HEK293T (cell line): ENCODE measurements at places on chromosomes 16 and 17.

DNA sequence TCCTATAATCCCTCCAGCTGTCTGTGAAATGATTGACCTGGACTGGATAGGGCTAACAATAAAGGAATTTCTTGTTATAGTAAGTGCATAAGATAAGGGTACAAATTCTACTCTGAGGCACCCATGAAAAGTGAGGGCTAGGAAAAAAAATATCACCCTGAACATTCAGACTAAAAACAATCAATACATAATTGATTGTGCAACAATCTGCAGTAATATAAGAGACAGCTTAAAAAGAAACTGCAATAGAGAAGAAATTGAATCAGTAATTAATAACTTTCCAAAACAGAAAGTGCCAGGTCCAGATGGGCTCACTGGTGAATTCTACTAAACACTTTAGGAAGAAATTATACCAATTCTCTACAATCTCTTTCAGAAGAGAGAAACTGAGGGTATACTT lies 44.2 kb upstream of the CREBBP start:
- DNase-seq, result no peak

DNA sequence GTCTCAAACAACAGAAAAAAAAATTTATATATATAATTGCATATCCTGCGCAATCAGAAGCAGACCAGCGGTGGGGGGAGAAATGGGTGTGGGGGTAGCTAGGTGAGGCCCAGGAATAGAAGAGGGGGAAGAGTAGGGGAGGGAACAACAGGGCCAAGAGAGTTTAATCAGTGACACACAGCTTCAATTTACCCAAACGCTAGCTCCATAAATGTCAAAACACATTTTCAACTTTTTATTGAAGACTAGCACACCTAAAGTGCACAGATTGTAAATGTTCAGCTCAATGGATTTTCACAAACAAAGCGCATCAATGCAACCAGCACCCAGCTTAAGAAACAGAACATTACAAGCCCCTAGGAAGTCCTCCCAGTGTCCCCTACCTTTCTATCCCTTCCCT lies 24.8 kb upstream of the NAGS start:
- no peak for DNase-seq

DNA sequence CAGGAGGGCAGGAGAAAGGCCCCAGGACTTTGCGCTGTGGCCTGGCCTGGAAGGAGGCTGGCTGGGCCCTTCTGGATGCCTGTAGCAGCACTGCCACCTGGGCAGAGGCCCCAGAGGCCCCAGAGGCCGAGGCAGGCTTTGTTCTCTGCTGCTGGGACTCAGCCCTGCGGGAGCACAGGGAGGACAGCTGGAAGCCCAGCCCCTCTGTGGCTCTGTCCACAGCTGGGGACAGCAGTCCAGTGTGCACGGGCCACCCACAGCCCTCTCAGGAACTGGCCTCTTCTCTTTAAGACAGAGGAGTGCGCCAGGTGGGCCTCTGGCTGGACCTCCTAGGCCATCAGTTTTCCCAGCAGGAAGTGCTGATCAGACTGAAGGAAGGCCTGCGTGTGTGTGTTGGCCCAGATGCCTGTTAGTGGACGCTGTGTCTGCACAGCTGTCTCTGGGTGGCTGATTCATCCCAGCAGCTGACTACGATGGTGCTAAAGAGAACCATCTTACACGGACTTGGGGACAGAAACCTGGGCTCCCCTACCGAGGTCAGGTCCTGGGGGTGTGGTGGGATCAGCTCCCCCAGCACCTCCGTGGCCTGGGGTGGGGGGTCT lies 26.9 kb upstream of the ZNF750 start:
- no peak for DNase-seq

- no peak for DNase-seq
Measured at GRCh38 chr17:46995841-46996571, 17.0 kb upstream of the RPRML start.

- no peak for DNase-seq
Measured at GRCh38 chr17:64130559-64131001, 636 bp upstream of the ERN1 start.

DNA sequence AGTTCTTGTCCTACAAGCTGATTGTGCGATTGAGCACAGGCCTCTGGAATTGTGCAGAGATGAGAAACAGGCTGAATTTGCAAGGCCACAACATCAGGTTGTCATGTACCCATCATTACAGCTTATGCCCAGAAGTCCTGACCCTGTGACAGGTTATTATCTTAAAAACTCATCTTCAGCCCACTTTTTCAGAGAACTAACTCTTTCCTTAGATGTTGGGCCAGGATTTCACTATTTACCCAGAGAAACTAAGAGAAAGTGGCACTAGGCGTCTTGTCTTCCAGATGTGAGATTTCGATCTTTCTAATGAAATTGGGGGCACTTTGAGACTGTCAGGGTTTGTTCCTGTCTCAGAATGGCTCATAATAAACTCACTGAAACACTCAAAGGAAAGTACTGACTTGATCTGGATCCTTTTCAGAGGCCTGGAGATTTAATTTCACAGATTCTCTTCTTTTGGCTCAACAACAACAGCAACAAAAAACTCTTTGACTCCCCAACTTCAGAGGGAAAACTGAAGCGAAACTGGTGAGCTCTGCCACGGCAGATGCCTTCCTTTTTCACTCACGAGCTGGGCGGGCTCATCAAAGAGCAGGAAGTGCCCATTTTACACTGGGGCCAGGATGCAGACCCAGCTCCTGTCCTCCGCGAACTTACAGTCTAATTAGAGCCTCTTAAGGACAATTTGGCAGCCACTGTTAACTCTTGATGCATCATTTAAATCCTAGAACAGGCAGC lies 17.7 kb upstream of the SLC12A3 start:
- DNase-seq, result no peak

GRCh38 chr17:57370619-57371018 lies 114.3 kb downstream of the MSI2 start:
- DNase-seq, result no peak

- no peak for DNase-seq
Measured at GRCh38 chr17:77489893-77490255, 349.1 kb downstream of the SEC14L1 start.

- peak; percentile 67 for DNase-seq
Measured at GRCh38 chr17:79789943-79790804, 6.7 kb downstream of the CBX8 start.

- DNase-seq, result no peak
Measured at GRCh38 chr17:4490109-4490591, 8.5 kb upstream of the SPNS2 start.

DNA sequence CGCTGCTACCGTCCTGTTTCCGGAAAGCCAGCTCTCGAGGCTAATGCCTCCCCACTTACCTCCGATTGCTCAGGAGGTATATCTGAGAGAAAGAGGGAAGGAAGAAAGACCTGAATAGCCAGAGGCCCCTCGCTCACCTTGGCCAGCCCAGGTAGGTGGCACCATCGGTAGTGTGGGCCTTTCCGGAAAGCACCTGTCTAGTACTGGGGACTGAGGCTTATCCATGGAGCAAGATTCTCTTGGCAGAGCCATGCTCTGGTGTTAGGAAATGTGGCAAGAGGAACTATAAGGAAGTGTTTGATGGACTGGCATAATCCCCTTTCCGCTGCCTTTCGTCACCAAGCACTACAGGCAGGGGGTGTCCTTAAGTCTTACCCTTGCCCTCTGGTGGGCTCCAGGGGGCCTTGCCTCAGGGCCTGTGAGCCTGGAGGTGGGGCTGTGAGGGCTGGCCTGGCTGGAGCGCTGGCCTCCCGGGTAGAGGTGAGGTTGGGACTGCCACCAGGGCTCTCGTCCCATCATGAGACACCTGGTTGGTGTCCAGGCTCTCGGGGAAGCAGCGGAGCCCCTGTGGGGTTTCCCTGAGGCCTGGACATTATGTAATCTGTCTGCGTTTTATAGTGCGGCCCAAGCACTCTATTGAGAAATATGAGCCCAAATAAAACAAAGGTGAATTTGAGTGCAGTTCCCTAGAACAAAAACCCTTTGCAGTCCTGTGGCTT lies 2.9 kb downstream of the CMIP start:
- DNase-seq, result peak; percentile 22

GRCh38 chr16:67525176-67525860 lies 3.3 kb upstream of the RIPOR1 start:
- DNase-seq, result no peak

- DNase-seq, result no peak
Measured at GRCh38 chr17:72640415-72641165, 451.9 kb downstream of the SLC39A11 start.

GRCh38 chr17:5282642-5283217 lies 646 bp downstream of the RABEP1 start:
- DNase-seq, result no peak

- no peak for DNase-seq
Measured at GRCh38 chr17:60297760-60298401, 94.1 kb downstream of the USP32 start.

GRCh38 chr17:29458066-29458465 lies 67.9 kb downstream of the TAOK1 start:
- DNase-seq, result no peak

GRCh38 chr16:7745276-7745675 lies 412.6 kb downstream of the RBFOX1 start:
- no peak for DNase-seq

GRCh38 chr17:7440834-7441195 lies 1.5 kb downstream of the FGF11 start:
- peak; percentile 25 for DNase-seq

DNA sequence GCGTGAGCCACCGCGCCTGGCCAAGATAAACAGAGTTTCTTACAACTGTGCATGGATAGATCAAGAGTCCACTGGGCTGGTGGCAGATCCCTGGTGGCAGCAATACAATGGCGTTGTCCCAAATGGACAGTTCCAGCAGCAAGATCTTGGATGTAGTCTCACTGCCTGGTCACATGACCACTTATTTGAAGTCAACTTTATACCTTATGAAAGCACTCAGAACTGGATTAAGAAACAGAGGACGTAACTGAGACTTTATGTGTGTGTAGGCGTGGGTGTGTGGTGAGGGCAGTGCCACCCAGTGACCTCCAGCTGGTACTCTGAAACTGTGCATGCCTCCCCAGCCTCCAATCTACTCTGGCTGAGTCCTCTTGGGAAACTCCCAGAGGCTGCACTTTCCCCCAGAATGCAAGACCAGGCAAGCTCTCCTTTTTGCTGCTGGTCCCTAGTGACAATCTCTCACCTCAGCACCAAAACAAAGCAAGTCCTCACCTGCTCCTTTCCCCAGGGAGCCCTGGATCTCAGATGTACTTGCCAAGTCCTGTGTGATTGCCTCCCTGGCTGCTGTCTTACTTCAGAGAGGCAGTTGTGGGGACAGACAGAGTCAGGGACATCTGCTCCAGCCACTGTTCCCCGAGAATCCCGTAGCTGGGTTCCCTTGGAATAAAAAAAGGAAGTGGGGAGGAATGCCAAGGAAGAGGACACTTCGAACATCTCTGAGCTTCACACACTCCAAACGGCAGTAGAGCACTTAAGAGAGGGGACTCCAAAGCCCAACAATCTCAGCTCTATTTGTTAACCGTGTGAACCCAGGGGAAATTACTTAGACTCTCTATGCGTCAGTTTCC lies 11.7 kb upstream of the ST6GALNAC2 start:
- no peak for DNase-seq

DNA sequence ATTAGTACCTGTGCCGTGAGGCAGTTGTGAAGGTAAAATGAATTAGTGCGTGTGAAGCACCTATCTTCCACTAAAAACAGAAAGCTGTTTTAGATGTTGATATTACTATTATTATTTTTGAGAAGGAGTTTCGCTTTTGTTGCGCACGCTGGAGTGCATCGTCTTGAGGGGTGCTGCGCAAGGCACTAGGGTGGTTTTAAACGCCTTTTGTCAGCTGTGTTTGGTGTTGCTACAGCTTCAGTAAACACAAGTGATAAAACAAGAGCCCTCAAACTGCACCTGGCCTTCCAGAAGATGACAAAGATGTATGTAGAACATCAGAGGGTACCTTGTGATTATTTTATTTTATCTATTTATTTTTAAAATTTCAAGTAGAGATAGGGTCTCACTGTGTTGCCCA lies 38.2 kb downstream of the PLCG2 start:
- no peak for DNase-seq

GRCh38 chr17:46889992-46890564 lies 32.9 kb upstream of the GOSR2 start:
- no peak for DNase-seq

DNA sequence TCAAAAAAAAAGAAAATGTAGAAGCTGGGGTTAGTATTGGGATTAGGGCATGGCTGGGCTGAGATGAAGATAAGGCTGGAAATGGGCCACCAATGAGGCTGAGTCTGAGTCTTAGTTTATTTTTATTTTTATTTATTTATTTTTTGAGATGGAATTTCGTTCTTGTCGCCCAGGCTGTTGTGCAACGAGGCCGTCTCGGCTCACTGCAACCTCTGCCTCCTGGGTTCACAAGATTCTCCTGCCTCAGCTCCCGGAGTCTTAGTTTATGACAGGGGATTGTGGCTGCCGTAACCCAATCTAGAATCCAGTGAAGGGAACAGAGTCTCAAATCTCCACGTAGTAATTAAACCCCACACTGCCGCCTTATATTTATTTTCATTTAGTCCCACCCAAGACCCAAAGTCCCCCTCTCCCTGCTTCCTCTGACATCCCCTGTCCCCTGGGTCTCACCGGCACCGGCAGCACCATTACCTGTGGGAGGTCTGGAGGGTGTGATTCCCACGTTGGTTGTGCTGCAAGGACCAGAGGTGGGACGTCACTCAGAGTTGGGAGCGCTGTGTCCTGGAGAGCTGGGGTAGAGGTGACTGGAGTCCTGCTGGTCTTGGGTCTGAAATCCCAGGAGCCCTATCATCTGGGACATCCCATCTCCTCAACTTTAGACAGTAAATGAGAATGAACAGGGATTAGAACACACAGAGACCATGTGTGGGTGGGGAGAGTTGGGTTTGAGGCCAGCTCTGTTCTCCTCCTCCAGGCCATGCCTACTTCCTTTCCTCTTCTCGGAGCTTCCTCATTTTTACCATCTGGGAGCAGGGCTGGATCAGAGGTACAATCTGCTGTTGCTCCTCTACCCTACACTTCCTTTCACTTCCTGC lies at the start of gene CLEC10A:
Gene CLEC10A, minus strand, starts transcription at position 671 of the 875 bp plus-strand sequence. CDS start 1,439 bp downstream, outside the sequence.
- DNase-seq, result no peak

DNA sequence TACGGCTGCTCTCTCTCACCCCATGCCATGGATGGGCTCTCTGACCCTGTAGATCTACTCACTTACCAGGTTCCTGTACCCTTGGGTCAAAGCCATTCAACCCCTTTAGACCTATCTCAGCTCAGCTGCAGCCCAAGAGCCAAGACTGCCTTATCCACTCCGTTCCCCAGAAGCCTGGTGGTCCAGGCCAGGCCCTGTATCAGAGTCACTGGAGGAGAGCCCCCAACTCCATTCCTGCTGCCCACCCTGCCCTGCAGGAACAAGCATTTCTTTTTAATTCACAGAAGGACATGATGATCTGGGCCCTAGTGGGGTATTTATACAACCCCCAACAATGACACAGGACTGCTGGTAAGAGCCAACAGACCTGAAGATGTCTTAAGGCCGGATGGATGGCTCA lies 76.8 kb downstream of the AIPL1 start:
- DNase-seq, result no peak

- no peak for DNase-seq
Measured at GRCh38 chr17:61466246-61466645, 14.0 kb downstream of the TBX4 start.
